ENCODE measurements at places on chromosomes 5 and 9.

DNA sequence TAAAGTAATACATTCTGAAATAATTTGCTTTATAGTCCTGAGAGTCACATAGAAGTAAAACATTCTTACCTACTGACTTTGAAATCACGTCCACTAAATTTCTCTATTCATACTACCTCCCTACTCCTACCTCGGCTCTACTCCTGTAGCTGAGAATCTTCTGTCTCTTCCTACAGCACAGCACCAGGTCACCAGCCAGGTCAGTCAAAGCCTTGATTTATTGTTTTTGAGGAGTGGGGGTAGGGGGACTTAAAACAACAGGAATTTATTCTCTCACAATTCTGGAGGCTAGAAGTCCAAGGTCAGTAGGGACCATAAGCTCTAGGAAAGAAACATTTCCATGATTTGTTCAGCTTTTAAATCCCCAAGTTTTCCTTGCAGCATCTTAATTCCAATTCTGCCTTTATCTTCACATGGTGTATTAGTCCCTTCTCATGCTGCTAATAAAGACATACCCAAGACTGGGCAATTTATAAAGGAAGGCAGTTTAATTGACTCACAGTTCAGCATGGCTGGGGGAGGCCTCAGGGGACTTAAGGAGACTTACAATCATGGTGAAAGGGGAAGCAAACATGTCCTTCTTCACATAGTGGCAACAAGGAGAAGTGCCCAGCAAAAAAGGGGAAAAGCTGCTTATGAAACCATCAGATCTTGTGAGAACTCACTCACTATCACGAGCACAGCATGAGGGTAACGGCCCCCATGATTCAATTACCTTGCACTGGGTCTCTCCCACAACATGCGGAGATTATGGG lies 49.6 kb upstream of the CCNG1 start:
- DNase-seq: no peak

- no peak for DNase-seq
These were observed 28.6 kb upstream of the TRIM14 start for GRCh38 chr9:98147582-98147981.

- no peak for DNase-seq
These were observed 16.2 kb downstream of the FBXO10 start for GRCh38 chr9:37559855-37560592.

DNA sequence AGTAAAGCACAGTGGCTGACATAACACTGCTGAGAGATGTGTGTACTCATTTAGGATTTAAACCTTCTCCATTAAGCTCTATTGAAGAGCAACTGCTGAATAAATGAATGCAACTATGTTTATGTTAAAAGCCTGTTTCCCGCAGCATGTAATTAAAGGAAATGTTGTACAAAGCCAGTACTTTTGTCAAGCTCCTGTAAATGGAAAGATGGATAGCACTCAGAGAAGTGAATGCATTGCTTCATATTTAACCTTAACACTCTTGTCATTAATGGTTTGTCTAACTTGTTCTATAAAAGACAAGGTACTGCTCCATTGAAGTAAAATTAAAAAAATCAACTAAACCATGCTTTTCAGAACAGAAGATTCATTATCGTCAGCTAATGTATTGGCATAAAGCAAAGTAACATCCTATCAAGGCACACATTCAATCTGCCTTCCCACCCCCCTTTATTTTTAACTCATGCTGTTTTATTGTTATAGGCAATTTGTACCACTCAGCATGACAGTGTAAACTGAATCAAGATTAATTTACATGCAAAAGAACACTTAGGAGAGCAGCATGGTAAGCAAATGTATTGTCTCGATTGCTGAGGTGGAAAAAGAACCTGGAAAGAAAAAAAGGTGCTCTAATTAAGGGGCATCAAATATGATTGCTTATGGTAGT lies 240.9 kb upstream of the TBCA start:
- no peak for DNase-seq

- DNase-seq: no peak
These were observed 73.4 kb downstream of the ESM1 start for GRCh38 chr5:54912021-54912420.

DNA sequence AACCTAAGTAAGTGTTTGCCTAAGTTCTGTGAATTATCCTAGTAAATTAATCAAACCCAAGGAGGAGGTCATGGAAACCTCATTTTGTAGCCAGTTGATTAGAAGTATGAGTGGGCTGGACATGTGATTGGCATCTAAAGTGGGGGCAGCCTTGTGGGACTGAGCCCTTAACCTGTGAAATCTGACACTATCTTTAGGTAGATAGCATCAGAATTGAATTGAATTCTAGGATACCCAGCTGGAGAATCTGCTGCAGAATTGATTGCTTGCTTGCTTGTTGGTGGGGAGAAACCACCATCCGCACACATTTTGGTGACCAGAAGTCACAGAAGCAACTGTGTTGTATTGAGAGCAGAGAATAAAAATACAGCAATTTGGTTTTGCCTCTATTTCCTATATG lies 97.0 kb downstream of the FBXL7 start:
- DNase-seq: no peak
